Dermis microvascular lymphatic vessel endothelial cell (primary cell): ENCODE measurements at places on chromosomes 3 and 15.

- DNase-seq, result no peak
Measured at GRCh38 chr15:51580982-51581381, 41.6 kb downstream of the DMXL2 start.

DNA sequence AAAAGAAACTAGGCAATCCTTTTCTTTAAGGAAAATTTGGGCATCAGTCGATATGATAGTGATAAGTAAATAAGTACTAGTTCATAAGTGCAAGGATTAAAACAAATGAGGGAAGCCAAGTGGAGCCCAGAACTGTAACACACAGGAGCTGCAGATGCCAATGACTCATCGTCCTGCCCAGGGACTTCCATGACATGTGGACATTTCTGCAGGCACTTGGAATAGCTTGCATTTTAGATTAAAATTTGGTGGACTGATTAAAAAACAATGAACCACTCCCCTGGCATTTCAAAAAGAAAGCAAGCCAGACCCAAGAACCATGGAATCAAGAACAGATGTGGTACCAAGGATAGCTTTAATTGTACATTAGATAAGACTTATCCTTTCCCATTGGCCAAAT lies 2.9 kb downstream of the SAMD7 start:
- no peak for DNase-seq

- DNase-seq, result no peak
Measured at GRCh38 chr3:77190374-77190773, 150.5 kb downstream of the ROBO2 start.

GRCh38 chr15:98860281-98861041 lies 147.1 kb downstream of the PGPEP1L start:
- DNase-seq, result no peak

- DNase-seq, result no peak
Measured at GRCh38 chr15:51652084-51652668, 29.1 kb upstream of the SCG3 start.

DNA sequence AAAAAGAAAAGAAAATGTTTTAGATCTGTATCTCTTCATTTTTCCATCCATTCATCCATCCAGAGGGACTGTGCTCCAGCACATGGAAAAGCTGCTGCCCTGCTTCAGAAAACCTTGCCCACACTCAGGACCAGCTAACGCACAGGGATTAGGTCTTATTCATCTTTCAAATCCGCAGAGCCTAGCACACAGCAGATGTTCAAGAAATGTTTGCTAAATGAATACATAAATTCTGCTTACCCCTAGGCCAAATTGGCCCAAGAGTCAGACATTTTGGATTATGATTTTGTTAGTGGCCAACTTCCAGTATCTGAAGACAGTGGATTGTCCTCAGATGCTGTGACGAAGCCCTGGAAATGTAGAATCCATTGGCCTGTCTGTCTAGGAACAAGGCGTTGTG lies 71.4 kb downstream of the GHSR start:
- DNase-seq, result no peak

GRCh38 chr3:182568261-182568660 lies 225.0 kb upstream of the ATP11B start:
- no peak for DNase-seq

GRCh38 chr3:125148016-125148812 lies 64.3 kb downstream of the SLC12A8 start:
- DNase-seq, result no peak

DNA sequence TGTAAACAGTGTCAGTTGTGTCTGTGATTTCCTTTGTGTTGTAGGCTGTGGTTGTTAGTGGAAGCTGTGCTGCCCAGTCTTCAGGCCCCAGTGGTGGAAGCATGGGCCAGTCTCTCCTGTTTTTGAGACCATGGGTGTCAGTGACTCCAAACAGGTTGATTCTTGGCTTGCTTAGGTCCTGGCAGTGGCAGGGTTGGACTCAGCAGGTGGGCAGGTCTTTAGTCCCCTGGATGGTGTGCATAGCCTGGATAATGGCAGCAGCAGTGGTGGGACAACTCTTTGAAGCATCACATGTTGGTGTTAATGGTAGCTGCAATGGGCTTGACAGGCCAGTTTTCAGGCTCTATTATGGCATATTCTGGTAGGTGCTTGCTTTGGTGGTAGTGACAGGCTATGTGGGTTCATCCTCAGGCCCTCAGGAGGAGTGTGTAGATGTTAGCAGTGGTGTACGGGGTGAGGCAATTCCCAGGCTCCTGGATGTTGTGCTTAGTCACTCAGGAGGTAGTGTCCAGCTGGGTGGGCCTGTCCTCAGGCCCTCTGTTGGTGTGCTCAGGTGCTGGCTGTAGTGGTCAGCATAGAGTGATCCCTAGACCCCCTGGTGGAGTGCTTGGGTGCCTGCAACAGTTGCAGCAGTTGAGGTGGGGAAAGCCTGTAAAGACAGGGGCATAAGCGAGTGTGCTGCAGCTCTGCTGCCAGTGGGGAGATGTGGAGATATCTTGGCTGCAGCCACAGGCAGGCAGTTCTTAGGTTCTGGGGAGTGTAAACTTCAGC lies 596.7 kb downstream of the PDCD6IP start:
- no peak for DNase-seq

DNA sequence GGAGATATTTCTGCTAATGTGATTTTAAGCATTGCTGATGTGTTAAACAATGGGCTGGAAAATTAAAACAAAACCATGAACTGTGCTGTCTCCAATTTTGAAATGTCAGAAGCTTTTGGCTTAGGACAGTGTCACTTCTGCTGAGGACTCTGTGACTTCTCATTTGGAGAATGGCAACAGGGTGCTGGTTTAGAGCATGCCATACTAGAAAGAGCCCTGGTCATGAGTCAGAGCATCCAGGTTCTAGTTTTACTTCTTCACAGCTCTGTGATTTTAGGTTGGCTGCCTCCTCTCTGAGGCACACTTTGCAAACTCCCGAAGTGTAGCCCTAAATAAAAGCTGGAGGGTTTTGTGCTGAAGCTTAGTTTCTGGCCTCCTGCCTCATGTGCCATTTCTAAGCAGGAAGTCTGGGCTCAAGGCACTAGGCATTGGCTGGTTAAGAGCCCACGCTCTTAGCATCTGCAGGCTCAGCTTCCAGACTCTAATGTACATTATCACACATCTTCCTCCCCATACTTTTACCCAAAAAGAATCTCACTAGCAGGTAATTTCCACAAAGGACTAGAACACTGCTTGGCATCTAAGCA lies 193.8 kb downstream of the CNTN3 start:
- no peak for DNase-seq

GRCh38 chr15:76577879-76578512 lies 241.4 kb downstream of the ISL2 start:
- DNase-seq, result no peak

- DNase-seq, result no peak
Measured at GRCh38 chr3:169122416-169122815, 541.1 kb downstream of the MECOM start.

GRCh38 chr3:100954990-100955389 lies 38.2 kb downstream of the ABI3BP start:
- no peak for DNase-seq

- no peak for DNase-seq
Measured at GRCh38 chr15:25790000-25790660, 73.0 kb downstream of the ATP10A start.

GRCh38 chr3:72437661-72438406 lies 410.4 kb downstream of the SHQ1 start:
- DNase-seq, result no peak

GRCh38 chr3:62329971-62330370 lies 43.4 kb downstream of the FEZF2 start:
- no peak for DNase-seq

GRCh38 chr3:138946663-138947494 lies at the start of the genes FOXL2 and FOXL2NB:
FOXL2 (minus strand) TSS chr3:138947137; CDS start chr3:138946722, 415 bp downstream.
FOXL2NB (plus strand) TSS chr3:138947217; CDS start chr3:138947365, 148 bp downstream.
- DNase-seq, result no peak

- DNase-seq, result peak; percentile 7
Measured at GRCh38 chr3:127536830-127537812, 53.4 kb downstream of the TPRA1 start.

DNA sequence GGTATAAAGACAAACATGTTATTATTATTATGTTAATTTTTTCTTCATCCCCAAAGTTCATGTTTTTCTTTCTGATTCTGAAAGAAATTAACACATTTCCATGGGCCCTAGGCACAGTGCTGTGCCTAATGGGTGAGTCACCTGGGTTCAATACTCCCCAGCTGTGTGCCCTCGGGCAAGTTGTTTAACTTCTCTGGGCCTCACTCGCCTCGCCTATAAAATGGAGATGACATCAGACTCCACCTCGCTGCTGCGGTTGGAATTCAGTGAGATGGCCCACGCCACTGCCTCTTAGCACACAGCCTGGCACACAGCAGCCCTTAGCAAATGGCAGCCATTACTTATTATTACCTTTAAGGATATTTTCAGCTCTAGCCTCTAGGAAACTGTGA lies 22.6 kb downstream of the DNASE1L3 start:
- DNase-seq, result no peak

GRCh38 chr15:68440136-68440535 lies 8.2 kb upstream of the ITGA11 start:
- no peak for DNase-seq

- DNase-seq, result no peak
Measured at GRCh38 chr3:179666030-179666429, 13.2 kb downstream of the USP13 start.

DNA sequence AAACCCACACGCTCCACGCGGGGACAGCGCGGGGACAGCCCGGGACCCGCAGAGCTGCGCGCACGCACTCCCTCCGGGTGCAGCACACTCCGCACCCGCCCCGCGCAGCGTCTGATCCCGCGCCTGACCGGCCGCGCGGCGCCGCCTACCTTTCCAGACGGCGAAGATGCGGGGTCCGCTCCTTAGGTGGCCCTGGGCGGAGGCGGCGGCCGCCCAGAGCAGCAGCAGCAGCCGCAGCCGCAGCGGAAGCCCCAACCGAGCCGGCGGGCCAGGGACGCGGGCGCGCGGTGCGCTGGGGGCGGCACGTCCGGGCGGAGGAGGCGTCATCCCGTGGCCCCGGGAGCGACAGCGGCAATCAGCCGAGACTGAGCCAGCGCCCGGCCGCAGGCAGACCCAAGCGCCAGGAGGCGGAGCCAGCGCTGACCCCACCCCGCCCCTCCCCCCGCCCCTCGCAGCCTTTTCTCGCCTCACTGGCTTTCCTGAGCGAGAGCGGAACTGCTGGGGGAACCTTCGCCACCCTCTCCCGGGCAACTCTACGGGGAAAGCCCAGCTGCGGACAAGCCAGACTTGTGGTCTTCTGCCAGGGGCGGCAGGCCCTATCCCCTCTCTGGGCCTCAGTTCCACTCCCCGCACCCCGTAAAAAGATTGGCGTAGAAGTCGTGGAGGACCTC lies at the start of gene SEMA7A:
Gene SEMA7A, minus strand, starts transcription at position 367 of the 671 bp plus-strand sequence. Its CDS starts 40 bp downstream, at position 327.
- DNase-seq, result peak; percentile 32

- no peak for DNase-seq
Measured at GRCh38 chr15:71180986-71181853, 65.9 kb downstream of the THSD4 start.

- DNase-seq, result no peak
Measured at GRCh38 chr3:89002191-89002590, 105.2 kb upstream of the EPHA3 start.

DNA sequence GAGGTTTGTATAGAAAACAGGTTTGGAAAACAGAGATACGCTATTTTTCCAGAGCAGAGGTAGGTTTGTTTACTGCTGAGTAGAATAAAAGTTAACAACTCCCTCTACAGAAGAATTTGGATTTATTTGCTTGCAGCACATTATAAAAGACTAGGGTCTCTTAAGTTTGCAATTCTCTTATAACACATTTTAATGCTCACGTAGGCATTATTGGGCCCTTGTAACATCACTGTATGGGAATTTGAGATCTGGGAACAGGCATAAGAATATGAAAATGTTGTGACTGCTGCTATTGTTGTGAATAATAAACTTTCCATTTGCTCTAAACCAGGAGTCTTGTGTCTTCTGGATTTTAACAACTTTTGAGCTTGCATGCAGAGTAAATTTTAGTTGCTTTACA lies 128.3 kb upstream of the CADM2 start:
- DNase-seq, result no peak

DNA sequence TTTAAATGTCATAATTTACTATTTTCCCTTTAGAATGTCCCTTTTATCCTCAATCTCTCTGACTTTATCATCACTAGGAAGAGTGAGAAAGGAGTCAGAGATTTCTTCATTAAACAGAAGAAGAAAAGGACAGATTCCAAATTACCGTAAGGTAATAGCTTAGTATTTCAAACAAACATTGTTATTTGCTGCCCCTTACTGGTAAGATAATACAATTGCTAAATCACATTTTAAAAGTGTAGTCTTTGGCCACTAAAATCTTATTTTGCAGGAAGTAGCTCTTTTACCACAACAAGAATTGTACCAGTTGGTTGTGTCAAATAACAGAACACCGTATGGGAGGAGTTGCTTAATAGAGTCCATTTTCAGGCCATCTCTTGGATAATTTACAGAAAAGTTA lies 53.7 kb downstream of the CGGBP1 start:
- DNase-seq, result peak; percentile 32

- peak; percentile 63 for DNase-seq
Measured at GRCh38 chr3:191329654-191330529, at the start of gene UTS2B. UTS2B (minus strand) TSS chr3:191330526; CDS start chr3:191282189, 48,337 bp downstream.

DNA sequence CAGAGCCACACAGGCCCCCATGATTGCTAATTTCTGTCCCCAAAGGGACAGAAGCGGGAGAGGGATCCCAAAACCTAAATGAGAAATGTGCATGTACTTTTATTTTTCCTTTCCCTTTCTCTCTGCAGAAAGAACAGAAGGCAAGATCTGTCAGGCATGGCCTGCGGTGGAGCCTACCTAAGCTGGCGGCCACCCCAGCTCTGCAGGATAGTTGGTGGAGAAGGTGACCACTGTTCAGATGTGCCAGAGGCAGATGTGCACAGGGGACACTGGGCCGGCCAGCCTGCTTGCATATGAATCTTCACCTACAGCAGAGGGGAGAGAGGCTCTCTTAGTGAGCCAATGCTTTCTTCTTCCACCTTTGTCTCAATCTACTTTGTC lies 2.1 kb upstream of the AMOTL2 start:
- DNase-seq, result no peak

DNA sequence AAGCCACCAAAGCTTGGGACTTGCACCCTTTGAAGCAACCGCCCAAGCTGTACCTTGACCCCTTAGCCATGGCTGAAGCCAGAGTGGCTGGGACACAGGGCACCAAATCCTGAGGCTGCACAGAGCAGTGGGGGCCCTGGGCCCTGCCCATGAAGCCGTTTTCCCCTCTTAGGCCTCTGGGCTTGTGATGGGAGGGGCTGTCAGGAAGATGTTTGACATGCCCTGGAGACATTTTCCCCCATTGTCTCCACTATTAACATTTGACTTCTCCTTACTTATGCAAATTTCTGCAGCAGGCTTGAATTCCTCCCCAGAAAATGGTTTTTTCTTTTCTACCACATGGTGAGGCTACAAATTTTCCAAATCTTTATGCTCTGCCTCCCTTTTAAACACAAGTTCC lies 522.2 kb downstream of the EDEM1 start:
- DNase-seq, result no peak

DNA sequence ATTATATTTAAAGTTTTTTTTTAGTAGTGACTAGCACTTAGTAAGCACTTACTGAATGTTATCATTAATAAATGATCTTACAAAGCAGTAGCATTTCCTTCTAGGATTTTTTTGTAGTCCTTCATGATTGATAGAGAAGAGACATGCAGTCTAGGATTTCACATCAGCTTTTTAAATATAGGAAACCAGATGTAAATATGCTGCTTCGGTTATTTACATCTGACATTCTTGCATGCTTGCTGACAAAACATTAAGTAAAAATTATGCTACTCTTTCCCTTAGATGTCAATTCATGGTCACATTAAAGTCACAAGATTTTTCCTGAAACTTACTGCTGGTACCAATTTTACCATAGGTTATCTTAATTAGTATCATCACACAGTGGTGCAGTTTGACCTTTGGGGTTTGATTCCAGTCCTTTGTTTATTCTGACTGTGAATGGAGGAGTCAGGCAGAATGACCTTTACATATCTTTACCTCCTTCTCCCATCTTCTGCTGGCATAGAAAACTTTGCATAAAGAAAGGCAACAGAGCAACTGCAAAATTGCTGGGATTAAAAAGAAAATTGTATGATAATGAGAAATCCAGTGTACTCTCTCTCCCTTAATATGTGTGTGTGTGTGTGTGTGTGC lies 286.5 kb downstream of the LPP start:
- no peak for DNase-seq
